Sciatic nerve (tissue), 2 donors: ENCODE measurements at places on chromosomes 7 and 10. TPM values are rescaled to one million over a fixed set of nuclear protein-coding genes. Genes with fewer than 3 reads are reported as not detected.

DNA sequence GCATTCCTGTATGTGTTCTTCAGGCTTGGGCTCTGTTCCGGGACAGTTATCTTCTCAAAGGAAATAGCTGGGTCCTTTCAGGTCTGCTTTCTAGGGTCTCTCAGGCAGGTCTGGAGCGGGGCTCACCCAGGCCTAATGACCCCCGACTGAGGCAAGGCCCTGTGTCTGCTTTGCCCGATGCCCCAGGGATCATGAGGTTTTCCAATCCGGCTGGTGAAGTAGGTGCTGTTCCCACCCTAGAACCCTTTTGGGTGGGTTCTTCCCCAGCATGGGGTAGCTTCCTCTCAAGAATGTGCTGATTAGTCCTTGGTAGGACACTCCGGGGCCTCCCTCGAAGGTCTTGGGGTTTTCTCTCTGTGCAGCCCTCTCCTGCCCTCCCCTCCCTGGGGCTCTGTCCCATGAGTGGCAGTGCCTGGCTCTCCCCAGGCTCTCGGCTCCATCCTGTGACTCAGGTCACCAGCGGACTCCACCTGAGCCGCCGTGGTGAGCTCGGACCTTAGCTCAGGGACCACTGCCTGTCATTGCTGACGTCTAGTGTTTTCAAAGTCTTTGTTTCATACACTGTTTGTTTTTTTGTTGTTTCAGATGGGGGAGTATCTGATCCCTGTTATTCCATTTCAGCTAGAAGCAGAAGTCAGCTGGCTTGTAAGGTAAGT, 71.0 kb upstream of the NKX6-2 start:
- peak; percentile 41 for DNase-seq

DNA sequence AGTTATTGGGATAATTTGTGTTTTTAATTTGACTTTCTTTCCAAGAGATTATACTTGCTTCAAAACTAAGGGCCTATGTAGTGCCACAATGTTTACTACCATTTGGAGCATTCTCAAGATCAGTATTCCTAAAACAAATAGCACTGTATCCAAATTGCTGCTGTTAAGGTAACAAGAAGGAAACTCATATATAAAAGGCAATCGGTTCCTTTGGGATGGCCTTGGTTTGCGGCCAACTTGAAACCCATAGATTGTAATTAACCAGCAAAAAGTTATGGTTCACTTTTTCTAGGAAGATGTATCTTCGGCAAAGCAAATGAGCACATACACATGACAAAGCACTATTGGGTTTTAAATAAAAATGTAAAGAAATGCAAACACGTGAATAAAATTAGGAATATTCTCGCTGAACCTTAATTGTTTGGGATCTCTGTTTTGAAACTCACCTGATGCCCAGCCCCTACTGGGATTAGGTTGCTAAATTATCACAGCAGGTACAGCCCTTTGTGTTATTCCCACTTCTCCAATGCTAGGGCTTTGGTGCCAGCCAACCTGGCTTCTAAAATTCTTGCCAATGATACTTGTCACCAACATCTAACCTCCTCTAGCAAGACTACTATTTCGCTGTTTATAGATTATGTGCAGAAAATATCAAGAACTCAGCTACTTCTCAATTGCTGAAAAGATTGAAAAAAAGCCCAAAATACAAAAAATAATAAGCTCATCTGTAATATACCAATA, 16.0 kb downstream of the CDNF start:
- DNase-seq = no peak

- DNase-seq = no peak
These were observed 25.0 kb downstream of the PDE1C start for GRCh38 chr7:32045228-32045627.

CYP3A4 gene
- total RNA-seq = not detected

DNA sequence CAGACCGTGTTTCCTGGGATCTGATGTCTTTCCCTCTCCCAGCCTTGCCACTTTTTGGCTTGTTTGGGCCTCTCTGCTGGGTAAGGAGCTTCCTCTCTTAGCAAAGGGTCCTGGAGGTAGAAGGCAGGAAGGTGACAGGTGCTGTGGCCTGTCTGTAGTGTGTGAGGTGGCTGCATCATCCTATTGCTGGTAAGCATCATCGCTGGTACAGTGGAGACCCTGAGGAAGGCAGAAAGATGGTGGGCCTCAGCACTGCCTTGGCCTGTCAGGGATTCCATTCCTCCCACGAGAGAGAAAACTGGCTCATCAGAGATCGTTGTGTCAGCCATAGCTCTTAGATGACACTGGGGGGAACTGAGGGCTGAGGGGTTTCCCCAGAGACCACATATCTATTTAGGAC, 46.5 kb downstream of the ZMIZ1 start:
- DNase-seq = no peak

DNA sequence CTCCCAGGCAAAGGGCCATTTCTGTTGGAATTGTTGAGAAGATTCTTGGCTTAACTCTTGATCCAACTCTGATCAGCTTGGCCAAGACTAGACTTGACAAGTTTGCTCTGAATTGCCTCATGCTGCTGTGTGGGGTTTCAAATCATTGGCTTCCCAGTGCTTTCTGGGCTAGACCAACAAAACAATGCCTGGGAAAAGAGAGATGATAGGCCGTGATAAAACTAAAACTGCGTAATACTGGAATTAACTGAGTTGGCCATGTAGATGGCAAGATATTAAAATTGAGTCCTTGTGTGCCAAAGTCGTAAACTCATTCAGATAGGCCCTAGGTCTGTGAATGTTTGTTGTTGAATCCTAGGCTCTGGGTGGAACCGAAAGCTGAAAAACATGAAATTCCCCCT, 222.6 kb downstream of the MGMT start:
- DNase-seq = no peak

CACNB2 gene
- 1.2 TPM for total RNA-seq

- no peak for DNase-seq
These were observed 1361.7 kb downstream of the XPNPEP1 start for GRCh38 chr10:108561649-108562048.

TRPV6 gene
- 0.40 TPM for total RNA-seq

GRCh38 chr7:139046143-139046542, 10.3 kb upstream of the ZC3HAV1L start:
- no peak for DNase-seq

- DNase-seq = no peak
These were observed 352.7 kb downstream of the PHTF2 start for GRCh38 chr7:78151229-78151628.

DNA sequence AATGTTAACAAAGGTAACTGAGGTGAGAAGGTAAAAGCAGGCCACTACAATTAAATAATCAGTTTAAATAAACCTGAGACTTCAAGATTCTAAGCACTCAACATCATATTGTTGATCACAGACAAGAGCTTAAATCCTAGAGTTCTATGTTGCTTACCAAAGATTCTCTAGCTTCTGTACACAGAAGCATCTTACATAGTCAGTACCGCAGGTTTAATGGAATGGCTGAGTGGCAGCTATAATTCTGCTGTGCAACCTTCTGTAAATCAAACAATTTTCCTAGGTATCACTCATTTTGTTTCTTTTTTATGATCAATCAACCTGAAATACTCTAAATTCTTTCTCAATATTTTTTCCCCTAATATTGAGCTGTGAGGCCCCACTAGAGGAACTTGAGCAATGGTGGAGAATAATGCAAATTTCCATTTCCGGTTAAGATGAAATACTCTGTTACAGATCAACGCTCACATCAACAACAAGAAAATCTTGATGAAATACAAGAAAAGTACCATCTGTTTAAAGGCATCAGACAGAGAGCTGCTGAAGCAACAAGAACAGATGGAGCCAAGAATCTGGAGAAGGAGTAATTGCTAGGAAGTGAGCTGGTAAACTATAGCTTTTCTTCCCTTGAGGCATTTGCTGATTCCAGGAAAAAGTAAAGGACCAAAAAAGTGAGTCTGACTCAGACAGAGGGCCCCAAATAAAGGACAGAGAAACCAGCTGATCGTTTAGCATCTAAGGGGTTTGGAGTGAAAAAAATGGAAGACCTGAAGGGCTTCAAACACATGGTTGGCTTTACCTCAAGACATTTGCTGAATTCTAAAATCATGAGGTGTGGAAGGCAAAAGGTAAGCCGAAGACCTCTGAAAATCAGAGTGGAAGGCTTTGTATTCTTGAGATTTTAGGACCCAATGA, 22.6 kb downstream of the PNPLA8 start:
- DNase-seq = no peak

DNA sequence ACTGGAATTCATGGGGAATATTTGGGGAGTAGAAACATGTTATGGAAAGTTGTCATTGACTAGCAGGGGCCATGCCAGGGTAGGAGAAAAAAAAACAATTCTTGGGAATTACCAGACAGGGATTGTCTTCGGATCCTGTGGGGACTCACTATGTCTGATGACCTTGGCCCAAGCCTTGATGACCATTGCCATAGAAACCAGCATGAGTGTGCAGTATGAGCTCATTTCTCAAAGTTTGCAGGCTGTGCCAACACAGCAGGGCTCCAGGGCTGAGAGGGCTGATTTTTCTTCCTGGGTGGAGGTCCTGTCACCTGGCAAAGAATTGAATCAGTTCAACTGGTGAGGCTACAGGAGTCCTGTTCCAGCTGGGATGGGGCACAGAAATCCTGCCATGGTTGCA, 198.3 kb downstream of the ADRA2A start:
- no peak for DNase-seq

GRCh38 chr7:65001291-65001814, 5.1 kb downstream of the ERV3-1 start:
- DNase-seq = no peak

- no peak for DNase-seq
These were observed 5.2 kb downstream of the FAM133B start for GRCh38 chr7:92584953-92585352.

DNA sequence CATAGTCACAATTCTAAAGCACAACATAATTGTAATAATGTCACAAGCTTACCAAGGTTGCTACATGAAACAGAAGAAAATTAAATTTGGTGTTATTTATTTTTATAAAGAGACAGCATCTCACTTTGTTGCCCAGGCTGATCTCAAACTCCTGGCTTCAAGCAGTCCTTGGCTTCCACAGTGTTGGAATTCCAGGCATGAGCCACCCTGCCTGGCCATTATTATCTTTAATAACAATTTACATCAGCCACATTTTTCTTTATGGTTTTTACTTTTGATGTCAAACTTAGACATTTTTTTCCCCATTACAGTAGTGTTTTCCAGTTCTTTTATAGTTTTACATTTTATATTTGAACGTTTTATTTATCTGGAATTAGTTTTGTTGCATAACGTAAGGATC, 46.7 kb downstream of the BMPR1A start:
- DNase-seq = no peak

- DNase-seq = no peak
These were observed 47.7 kb downstream of the HABP2 start for GRCh38 chr10:113600569-113600968.

- DNase-seq = no peak
These were observed 3.1 kb upstream of the DOCK1 start for GRCh38 chr10:126902157-126902556.

DNA sequence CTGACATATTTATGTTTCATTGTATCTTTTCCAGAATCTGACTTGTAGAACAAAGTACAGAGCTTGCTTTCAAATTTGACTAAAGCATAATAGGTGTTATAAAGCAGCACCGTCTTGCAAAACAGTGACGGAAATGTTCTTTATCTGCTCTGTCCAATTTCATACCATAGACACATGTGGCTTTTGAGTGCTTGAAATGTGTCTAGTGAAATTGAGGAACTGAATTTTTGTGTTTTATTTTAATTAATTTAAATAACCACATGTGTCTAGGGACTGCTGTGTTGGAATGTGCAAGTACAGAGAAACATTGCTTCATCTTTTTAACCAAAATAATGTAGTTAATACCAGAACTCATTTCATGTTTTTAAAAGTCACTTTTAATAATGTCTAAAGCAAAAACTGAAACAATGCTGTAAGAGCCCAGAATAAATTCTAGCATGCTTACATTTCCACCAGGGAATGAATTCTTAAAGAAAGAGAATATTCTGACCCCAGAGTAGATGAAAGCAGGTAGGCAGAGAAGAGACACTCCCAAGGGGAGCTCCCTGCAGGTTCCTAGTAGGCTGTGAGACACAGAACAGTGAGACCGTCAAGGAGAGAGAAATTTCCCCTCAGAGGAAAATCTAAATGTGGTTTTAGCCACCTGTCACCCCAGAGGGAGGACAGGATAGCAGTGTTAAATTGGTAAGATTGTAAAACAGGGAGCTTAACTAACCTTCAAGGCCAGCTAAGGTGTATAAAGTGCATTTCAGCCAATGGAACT, 175.3 kb upstream of the KMT2E start:
- no peak for DNase-seq

CALCR gene
- total RNA-seq = 0.62 TPM

- no peak for DNase-seq
These were observed 3.4 kb downstream of the PHF14 start for GRCh38 chr7:10977113-10977512.

PRPS1L1 gene
- not detected for total RNA-seq

TBXAS1 gene
- total RNA-seq = 19.1 TPM

TSPAN14 gene
- 103 TPM for total RNA-seq

DNA sequence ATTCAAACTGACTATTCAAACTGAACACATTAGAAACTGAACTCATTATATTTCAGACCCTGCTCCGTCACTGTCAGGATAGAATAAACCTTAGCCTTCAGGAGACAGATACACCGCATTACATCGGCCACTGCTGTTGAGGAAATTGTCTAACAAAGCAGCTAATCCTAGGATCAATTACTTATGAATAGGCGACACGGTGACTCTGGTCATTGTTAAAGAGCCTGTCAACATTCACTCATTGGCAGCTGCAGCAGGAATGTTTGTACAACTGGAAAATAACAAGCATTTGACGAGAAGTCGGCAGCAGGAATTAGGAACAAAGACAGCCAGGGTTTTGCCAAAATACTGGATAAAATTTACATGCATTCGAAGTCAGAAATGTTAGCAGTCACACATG, 112.0 kb upstream of the MKX start:
- DNase-seq = no peak

STEAP2 gene
- 65.2 TPM for total RNA-seq

GRCh38 chr7:130344271-130344866, at the start of gene CPA5:
CPA5 (plus strand) TSS chr7:130344816; CDS start chr7:130346486, 1,670 bp downstream.
- no peak for DNase-seq

DNA sequence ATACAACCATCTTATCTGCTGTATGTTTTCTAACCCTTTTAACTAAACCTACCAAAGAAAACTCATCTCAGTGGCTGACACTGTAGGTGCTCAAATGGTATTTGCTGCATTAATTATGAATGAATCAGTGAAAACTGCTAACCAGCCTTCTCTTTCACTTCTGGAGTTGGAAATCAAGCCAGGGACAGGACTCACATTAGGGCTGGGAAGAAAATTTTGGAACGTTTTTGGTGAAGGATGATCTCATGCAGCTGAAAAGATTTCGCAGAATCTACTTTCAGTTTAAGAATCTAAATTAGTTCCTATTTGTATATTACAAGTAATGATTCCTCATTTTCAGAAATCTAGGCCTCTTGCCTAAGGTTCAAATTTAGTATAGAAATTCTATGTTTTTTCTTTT, 12.9 kb downstream of the MTPN start:
- DNase-seq = no peak

GRCh38 chr10:26566525-26567350, 128.6 kb downstream of the APBB1IP start:
- no peak for DNase-seq

- no peak for DNase-seq
These were observed 128.4 kb upstream of the FZD1 start for GRCh38 chr7:91135703-91136430.
